ENCODE measurements at places on chromosomes 1 and 21. TPM values are rescaled to one million over a fixed set of nuclear protein-coding genes. Genes with fewer than 3 reads are reported as not detected.

GRCh38 chr1:159867664-159868026, 5.2 kb upstream of the VSIG8 start:
- no peaks in the 10 kb centered on the region for H3K36me3 ChIP-seq
- H3K4me3 ChIP-seq, result no peak overlapping the region
- H3K27ac ChIP-seq, result no peak overlapping the region
- no peaks in the 10 kb centered on the region for H3K27me3 ChIP-seq

The OR10Z1 gene
- total RNA-seq, result not detected

The AGMAT gene
- 2.2 TPM for total RNA-seq

- H3K27me3 ChIP-seq, result peaks cover 69% of the 10 kb centered on the region
- no peak overlapping the region for H3K27ac ChIP-seq
- 0 out of 2 replicates have a peak, but pooled peaks cover 4% of the 10 kb centered on the region for H3K4me1 ChIP-seq
- no peaks in the 10 kb centered on the region for H3K36me3 ChIP-seq
- H3K4me3 ChIP-seq, result no peak overlapping the region
These were observed 3.2 kb upstream of the PROX1 start for GRCh38 chr1:213984387-213985208.

- H3K4me1 ChIP-seq, result peaks cover 21% of the 10 kb centered on the region
- H3K27me3 ChIP-seq, result no peaks in the 10 kb centered on the region
- no peak overlapping the region for H3K27ac ChIP-seq
- H3K36me3 ChIP-seq, result no peaks in the 10 kb centered on the region
These were observed 118.1 kb downstream of the SPSB1 start for GRCh38 chr1:9410737-9411297.

The GPR61 gene
- not detected for total RNA-seq

GRCh38 chr1:184199438-184200085, 148.0 kb downstream of the TSEN15 start:
- no peaks in the 10 kb centered on the region for H3K27me3 ChIP-seq
- no peak overlapping the region for H3K4me3 ChIP-seq
- peaks cover 9% of the 10 kb centered on the region for H3K4me1 ChIP-seq
- no peaks in the 10 kb centered on the region for H3K36me3 ChIP-seq
- DNase-seq, result no peak

Data from GM23248 (cell line).